Prostate gland (tissue), 2 donors: ENCODE measurements at places on chromosomes 4 and X. TPM values are rescaled to one million over a fixed set of nuclear protein-coding genes. Genes with fewer than 3 reads are reported as not detected.

- DNase-seq: no peak
These were observed 2.8 kb upstream of the CLCN5 start for GRCh38 chrX:49919617-49920016.

GRCh38 chr4:130026185-130026584 is 930.2 kb downstream of the C4orf33 start:
- no peak for DNase-seq

SHROOM3 gene
- total RNA-seq: 107 TPM

HS3ST1 gene
- 6.7 TPM for total RNA-seq

DNA sequence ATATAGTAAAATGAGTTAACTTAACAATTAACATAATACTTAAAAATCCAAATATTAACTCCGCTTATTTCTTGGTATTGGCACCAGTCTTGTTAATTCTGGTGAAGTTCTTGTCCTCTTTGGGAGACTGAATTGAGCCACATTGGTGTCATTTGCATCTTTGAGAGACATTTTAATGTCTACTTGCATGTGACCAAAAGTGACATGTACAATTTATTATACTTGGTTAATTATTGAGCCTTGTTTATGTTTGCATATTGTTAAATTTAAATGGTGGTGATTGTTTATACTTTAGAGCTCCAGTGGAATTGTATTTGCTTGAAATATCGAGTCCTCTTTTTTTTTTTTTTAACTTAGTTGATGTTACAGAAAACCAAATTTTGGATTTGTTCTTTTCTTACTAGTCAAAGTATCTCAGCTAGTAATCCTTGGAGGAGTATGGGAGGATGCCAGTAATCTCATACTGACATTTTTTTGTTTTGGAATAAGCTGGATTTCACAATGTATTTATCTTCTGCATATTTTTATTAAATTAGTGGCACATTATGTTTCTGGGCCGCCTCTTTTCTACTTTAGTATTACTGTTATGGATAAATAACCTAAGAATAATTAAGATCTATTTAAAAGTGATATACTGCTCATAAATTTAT is 3.9 kb downstream of the SPCS3 start:
- DNase-seq: no peak
